Activated T-helper 17 cell treated with anti-CD3 and anti-CD28 coated beads, Interleukin-2, amount 50 U/mL, for 72 hours (primary cell): ENCODE measurements at places on chromosomes 7 and 10. TPM values are rescaled to one million over a fixed set of nuclear protein-coding genes. Genes with fewer than 3 reads are reported as not detected.

- ATAC-seq: no peak
Measured at GRCh38 chr10:33684211-33684611, 349.7 kb upstream of the NRP1 start.

GRCh38 chr7:111841596-111842205 is 279.4 kb upstream of the IMMP2L start:
- no peak for ATAC-seq

- no peak for ATAC-seq
Measured at GRCh38 chr7:158375034-158375433, 212.6 kb downstream of the PTPRN2 start.

LBX1 gene
- total RNA-seq: not detected

CFAP58 gene
- 2.2 TPM for total RNA-seq
